ENCODE measurements at places on chromosomes 5 and 9. TPM values are rescaled to one million over a fixed set of nuclear protein-coding genes. Genes with fewer than 3 reads are reported as not detected.

Gene CYFIP2
- total RNA-seq, result 182 TPM

Gene KLHL9
- 15.8 TPM for total RNA-seq

Gene INSL4
- not detected for total RNA-seq

Gene OBP2B
- total RNA-seq, result not detected

DNA sequence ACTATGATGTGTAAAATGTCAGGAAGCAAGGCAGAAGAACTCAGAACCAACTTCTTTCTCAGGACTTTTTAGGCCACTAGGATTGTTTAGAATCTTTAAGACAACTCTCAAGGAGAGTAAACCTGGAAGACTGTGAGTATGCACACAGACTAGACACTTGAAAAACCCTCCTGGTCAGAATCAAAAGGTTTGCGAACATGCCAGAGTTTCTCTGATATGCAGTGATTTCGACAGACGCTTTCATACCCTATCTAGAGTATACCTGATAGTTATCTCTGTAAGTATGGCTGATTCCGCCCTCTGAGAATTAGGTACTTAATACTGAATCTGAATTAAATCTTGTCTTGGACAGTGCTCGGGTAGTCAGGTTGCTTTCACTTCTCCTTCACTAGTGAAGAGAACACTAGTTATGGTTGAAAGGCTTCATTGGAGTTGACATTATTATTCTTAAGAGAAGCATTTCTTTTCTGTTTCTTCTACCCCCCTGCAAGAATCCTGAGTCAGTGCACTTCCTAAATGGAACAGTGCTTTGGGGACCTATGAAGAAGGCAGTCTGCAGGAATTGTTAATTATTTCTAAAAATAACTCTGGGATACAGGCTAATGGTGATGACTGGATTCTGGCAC, 158.1 kb downstream of the HACD4 start:
- no peak for DNase-seq

DNA sequence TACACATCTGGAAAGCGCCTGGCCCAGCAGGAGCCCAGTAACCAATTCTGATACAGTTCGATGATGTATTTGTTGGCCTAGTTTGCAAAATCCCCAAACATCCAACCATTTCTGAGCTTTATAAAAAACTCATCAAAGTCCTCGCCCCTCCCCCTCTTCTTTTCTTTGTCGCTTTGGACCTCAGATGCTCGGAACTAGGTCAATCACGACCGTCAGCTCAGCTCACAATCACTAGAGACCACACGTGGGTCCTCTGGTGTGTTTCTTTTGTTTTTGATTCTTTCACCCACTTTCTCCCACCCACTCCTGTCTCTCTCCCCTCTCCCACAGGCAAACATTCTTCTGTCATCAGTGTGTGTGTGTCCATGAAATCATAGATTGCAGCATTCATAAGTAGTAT, 26.7 kb upstream of the ZBTB43 start:
- DNase-seq, result no peak

GRCh38 chr9:36808251-36808650, 225.8 kb downstream of the PAX5 start:
- no peak for DNase-seq

DNA sequence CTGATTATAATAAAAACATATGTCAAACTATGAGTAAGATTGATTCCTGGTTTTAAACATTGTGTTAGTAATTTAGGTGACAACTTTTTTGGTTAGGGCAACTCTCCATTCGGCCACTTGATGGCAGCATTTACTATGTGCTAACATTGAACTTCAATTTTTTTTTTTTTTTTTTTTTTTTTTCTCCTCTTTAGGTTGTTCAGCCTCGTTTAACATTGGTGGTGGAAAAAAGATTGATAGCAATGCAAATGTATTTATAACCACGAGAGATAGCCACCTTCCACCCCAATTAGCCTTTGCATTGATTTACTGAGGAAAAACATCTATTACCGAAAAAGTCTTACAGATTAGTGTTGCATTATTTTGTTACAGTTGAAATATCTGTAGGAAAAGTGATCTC, 159.1 kb downstream of the CSNK1G3 start:
- DNase-seq, result no peak

GRCh38 chr5:178238711-178239592, 6.3 kb upstream of the PHYKPL start:
- no peak for DNase-seq

GRCh38 chr9:1087120-1087881, 37.1 kb downstream of the DMRT2 start:
- no peak for DNase-seq
